ENCODE measurements at places on chromosomes 2 and 18.

GRCh38 chr2:42328148-42328833 lies 32.7 kb downstream of the COX7A2L start:
- peak; percentile 15 for DNase-seq

DNA sequence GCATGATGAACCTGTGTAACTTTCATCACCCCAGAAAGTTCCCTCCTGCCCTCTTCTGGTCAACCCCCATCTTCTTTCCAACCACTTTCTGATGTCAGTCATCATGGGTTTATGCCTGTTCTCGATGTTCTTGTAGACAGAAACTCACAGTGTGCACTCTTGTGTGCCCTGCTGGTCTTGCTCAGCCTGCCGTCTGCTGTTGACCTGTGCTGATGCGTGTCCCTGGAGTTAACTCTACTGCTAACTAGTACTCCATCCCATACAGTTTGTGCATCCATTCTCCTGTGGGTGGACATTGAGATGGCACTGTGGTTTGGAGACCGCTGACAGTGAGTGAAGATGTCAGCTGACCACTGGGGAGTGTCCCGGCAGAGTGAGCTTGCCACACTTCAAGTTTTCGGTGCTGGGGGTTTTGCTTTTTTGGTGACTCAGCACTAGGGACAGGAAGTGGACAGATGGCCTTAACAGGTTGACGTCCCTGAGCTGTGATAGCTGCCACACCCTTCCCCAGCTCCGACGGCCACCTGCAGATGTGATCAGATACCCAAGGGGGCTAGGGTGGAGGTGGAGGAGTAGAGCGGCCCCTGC lies 14.8 kb downstream of the KLHL29 start:
- DNase-seq = no peak

- DNase-seq = no peak
Observed at GRCh38 chr2:43898838-43899346, 60.1 kb downstream of the ABCG8 start.

DNA sequence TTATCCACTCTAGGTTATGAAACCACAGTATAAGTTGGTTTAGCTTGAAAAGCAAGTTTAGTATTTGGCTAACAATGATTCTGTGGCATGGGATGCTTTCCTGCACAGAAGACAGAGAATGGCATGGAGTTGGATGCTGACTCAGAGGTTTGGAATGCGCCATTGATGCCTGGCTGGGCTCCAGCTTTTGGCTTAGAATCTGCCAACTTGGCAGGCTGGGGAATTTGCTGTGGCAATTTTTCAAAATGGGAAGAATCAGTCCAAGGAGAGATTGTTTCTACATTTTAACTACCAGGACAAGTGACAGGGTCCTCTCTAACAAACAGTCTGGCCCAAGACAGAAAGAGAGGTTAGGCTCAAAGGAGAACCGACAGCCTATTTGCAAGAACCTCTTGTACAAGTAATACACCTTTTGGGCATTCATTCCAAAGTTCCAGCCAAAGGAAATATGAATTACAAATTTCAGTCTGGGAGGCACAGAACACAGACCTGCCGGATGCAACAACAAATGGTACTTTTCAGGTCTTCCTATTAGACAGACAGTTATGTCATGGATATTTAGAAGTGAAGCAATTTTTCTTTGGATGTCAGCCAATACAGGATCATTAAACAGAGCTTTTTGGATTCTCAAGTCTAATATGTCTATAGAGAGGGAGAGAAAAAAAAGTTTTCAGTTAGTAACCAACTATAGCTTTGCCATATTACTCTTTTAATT lies 1027.7 kb downstream of the TMEM182 start:
- DNase-seq = peak; percentile 67

DNA sequence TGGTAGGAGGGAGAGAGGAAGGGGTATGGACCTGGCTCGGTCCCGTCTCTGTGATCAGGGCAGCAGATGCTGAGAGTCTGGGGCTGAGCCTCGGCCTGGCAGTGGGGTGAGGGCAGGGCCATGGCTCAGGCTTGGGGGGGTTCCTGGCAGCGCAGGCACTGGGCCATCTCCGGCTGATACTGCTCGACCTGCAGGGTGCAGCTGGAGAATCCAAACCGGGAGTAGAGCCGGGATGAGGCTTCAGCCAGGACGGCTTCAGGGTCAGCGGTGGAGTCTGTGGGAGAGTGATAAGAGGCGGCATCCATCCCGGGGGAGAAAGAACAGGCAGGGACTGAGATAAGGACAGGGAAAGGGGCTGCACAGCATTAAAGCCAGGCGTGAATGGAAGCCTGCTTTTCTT lies 7.7 kb downstream of the SLC30A3 start:
- no peak for DNase-seq

- no peak for DNase-seq
Observed at GRCh38 chr2:171365232-171365631, 68.6 kb downstream of the METTL8 start.

DNA sequence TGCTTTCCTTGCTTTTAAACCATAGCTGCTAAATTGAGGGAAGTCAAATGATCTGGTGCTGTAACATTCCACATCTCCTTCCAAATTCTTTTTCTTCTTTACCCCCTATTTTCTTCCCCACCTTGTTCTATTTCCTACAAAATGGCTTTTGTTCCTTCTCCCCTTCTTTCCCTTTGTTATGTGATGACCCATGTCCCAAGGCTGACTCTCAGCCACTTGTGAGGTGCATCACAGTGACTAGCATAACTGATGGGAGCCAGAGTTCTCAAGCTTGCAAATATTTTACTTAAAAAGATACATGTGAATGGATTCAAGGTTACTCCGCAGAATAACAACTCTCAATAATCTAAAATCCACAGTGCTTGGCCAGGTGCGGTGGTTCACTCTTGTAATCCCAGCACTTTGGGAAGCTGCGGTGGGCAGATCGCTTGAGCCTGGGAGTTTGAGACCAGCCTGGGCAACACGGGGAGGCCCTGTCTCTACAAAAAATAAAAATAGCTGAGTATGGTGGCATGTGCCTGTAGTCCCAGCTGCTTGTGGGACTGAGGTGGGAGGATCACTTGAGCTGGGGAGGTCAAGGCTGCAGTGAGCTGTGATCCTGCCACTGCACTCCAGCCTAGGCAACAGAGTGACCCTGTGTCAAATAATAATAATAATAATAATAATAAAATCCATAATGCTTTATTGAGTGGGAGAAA lies 100.1 kb upstream of the CERS6 start:
- no peak for DNase-seq

DNA sequence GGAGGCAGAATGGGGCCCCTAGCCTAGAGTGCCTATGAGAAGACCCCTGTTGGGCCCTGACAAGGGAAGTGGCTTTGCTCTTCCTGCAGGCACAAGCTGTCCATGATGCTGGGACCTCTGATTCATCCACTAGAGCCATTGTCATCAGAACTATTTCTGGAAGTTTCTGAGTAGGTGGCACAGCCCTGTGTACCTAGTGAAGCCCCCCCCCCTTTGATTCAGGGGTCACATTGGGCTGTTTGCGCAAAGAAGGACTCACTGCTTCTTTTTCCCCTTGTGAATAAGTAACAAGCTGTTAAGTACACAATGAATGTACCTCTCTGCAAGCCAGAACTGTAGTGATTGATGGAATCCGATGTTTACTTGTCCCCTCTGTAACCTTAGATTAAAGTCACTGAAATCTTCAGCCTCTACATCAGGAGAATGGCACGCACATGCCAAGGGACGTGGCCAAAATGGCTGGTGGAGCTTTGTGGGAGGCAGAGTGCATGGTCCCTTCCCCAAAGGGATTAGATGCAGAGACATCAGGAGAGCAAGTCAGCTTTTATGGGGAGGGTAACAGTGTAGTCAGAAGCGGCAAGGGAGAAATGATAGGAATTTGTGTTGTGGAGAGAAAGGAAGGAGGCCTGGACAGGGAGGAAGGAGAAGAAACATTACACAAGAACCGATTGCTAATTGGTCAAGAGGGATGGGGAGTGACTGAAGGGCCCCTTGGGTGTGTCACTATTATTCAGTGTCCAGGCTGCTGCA lies 267.6 kb upstream of the RAB12 start:
- DNase-seq = no peak

DNA sequence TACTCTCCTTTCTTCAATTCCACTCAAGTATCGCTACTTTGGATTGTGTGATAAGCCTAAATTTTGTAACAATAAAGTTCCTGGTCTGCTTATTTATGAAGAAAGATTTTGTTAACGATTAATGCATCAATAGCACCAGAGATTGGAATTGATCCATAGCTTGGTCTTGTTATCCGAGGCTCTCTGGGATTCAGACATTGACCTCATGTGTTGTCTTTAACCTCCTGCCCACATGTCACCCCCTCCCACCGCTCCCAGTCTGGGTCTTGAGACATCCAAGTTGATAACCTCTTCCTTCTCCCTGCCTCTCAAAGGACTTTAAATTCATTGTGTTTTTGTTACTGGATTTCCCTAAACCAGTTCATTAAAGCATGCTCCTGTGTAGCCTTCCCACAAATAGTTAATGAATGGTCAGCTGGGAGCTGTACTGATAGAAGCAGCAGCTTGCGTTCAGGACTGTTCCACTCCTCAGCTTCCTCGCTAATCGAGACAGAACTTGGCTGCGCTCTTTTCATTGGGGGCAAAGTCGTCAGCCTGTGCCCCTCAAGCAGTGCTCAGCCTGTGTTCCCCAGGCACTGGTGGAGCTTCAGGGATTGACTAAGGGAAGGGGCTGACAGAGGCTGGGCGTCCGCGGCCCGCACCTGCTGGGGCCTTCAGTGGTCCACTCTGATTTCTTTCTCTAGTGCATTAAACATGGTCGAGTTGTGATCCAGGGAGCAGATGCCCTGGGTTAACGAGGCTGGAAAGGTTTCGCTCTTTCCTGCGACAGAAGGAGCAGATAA lies 18.9 kb downstream of the ASB1 start:
- DNase-seq = no peak

- peak; percentile 68 for DNase-seq
Observed at GRCh38 chr18:35005963-35006577, 35.1 kb upstream of the MAPRE2 start.

GRCh38 chr2:71932037-71932779 lies 215.5 kb downstream of the CYP26B1 start:
- no peak for DNase-seq

- DNase-seq = peak; percentile 29
Observed at GRCh38 chr2:39665811-39666490, at the start of gene TMEM178A. TMEM178A (plus strand) TSS chr2:39665917; CDS start chr2:39665975, 58 bp downstream.

DNA sequence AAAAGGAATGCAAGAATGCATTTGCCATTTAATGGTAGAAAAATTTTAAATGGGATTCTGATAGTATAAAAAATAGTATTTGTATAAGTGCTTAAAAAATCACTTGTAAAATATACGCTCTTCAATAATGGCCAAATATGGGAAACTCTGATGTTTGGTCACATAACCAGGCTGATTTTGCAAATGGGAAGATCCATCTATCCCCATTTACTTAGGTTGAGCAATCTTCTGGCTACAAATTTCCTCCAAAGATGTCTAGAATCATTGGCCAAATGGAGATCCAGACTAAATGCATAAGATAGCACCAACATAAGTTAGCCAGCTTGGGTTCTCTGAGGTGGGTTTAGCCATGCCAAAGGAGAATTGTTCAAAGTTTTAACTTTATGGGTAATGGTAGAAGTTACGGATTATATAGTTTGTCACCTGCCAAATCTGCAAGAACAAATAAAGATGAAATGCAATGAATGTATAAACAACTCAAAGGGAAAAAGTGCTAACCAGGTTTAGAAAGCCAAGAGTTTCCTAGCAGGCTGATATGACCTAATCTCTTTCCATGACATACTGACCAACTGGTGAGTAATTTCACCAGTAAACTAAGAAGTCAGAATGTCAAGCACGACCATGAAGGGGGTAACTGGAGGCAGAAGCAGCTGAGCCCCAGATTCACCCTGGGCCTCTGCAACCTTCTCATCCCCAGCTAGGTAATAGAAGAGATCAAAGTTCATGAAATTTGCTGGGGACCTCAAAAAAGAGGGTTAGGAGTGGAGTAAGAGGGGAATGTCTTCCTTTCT lies 10.0 kb downstream of the RHOB start:
- no peak for DNase-seq

DNA sequence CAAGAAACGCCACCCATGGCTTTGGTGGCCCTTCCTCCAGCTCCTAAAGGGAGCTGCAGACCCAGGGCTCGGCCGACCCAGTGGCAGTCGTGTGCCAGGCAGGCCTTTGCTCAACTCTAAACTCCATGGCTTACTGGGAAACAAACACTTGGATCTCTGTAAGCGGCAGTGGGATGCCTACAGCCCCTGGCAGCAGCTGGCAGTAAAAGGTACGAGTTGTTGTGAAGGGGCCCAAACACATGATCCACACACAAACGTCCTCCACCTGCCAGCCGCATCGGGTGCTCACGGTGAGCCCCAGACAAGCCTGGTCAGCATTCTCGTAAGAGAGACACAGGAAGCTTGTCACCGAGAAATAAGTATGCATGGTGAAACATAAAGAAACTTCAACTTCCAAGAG lies 214.9 kb downstream of the MGAT5 start:
- no peak for DNase-seq

- DNase-seq = no peak
Observed at GRCh38 chr2:108417254-108417653, 31.8 kb upstream of the GCC2 start.

DNA sequence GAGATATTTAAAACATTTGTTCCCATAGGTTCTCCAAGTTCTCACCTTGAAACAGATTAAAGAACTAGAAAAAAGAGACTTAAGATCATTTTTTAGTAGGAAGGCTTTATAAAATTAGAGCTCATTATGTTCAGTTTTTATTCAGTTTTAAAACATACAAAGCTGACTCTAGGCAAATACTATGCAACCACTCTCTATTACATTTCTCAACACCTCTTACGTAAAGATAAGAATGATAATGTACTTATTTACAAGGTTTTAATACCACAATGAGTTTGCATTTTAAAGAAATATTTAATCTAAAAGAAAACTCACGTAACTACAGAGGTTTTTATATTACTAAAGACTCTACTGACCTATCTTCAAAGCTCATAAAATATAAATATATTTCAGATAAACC lies 68.8 kb downstream of the TMEM131 start:
- no peak for DNase-seq

GRCh38 chr2:75608684-75609333 lies 37.8 kb upstream of the MRPL19 start:
- peak; percentile 41 for DNase-seq

GRCh38 chr2:174022431-174022830 lies 57.3 kb upstream of the SP3 start:
- no peak for DNase-seq

DNA sequence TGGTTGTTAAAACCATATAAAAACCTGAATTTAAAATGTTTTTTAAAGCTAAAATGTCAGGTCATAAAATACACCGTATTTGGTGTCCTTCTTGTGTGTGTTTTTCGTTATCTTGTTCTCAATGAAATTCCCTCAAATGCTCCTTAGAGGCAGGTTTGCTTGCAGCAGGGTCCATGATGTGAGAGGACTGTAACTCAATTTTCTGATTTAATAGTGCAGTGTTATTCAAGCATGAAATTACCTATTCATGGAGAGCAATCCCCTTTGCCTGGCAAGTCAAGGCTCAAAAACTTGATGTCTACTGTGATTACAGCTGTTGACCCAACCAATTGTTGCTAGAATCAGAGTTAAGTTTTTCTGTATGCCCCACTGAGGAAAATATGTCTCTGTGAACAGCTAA lies 318.2 kb downstream of the GALNT13 start:
- no peak for DNase-seq
